ENCODE measurements at places on chromosomes 1 and 21.

DNA sequence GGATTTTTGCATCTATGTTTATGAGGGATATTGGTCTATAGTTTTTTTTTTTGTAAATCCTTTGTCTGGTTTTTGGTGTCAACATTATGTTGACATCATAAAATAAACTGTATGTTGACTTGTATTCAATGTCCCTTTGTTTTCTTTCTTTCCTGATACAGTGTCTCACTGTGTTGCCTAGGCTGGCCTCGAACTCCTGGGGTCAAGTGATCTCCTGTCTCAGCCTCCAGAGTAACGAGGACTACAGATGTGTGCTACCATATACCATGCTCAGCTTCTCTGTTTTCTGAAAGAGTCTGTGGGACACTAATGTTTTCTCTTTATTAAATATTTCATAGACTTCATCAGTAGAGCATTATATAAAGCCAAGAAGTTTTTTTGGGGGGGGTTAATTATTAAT is 18.3 kb downstream of the MAN1C1 start:
- DNase-seq = no peak

GRCh38 chr1:101257500-101258325 is 20.9 kb downstream of the S1PR1 start:
- peak; percentile 72 for DNase-seq

- no peak for DNase-seq
These were observed 14.4 kb upstream of the CPLANE2 start for GRCh38 chr1:16251381-16251780.

DNA sequence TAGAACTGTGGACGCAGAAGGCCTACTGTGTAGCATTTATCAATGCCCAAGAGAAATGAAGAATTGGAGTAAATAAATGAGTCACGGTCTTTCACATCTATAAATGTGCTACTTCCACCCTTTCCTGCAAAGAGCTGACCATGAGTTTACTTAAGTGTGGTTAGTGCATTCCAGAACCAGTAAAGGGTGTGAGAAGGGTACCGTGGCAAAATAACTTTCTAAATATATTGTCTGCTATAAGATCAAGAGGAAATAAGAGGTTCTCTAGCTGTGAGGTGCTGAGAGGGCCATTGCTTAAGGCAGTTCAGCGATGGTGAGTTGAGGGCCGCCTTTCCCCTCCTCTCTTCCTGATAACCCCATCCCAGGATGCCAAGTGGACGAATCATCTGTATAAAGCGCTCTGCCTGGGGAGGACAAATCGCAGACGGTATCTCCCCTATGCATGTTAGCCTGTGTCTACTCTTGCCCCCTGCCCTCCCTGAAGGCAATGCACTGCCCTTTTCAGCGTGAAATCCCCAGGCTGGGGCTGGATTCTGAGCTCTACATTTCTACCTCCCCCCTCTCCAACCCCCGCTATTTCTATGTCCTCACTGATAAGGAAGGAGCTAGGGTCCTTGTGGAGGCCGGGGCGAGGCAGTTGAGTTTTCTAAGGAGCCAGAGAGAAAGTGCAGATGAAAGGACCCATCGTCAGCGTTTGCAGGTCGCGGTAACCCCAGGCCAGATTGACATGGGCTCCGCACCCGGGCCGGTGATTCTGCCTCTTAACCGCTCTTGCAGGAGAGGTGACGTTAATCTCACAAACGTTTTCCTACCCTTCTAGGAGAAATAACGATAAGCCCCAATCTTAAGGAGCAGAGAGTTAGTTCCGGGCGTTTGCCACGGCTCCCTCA is 1.5 kb upstream of the NCAM2 start:
- DNase-seq = no peak

DNA sequence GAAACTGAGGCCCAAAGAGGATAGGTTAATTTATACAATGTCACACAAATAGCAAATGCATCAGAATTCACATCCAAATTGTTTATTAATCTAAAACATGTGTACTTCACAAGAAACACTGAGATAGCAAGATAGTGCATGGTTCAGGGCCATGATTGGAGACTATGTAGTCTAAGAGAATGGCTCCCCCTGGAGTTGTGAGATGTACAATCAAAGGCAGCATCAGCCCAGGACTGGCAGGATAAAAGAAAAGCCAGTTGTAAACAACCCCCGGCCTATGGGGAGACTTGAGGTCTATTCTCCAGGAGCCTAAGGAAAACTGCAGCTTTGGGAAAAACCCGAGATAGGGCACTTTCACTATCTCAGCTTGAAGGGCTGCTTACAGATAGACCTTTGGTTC is 511.0 kb downstream of the OMA1 start:
- DNase-seq = no peak
